ENCODE measurements at places on chromosomes 6 and 20.

GRCh38 chr20:41635158-41635557 is 17.0 kb upstream of the CHD6 start:
- DNase-seq, result no peak

- peak; percentile 91 for DNase-seq
These were observed 129.4 kb downstream of the BCAS1 start for GRCh38 chr20:53940907-53941545.

DNA sequence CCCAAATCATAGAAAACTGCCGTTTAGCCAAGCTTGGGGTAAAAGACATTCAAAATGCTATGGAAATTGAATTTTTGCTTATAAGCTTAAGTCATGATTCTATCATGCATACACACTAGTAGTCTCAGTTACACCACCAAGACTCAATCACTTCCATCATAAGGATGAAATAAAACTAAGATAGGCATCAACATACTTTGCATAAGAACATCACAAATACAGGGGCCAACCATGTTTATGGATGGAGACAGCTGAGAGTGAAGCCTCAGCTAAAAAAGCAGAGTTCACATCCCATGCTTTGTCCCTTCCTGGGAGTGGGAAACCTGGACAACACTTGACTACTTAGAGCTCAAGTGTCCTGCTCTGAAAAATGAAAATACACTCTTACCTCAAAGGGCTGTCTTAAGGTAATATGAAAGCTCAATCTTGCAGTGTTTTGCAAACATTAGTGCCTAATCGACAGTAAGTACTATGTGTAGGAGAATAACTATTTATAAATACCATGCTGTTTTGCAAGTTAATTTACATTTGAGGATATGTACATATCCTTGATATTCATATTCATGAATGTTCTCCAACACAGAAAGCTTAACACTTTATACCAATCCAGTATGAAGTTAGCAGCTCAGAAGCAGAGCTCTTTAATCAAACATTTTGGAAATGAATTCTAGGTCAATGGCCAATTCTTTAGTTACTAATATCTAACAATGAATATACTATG is 32.0 kb upstream of the SMIM28 start:
- no peak for DNase-seq

GRCh38 chr20:4084096-4084495 is 68.7 kb upstream of the RNF24 start:
- no peak for DNase-seq

DNA sequence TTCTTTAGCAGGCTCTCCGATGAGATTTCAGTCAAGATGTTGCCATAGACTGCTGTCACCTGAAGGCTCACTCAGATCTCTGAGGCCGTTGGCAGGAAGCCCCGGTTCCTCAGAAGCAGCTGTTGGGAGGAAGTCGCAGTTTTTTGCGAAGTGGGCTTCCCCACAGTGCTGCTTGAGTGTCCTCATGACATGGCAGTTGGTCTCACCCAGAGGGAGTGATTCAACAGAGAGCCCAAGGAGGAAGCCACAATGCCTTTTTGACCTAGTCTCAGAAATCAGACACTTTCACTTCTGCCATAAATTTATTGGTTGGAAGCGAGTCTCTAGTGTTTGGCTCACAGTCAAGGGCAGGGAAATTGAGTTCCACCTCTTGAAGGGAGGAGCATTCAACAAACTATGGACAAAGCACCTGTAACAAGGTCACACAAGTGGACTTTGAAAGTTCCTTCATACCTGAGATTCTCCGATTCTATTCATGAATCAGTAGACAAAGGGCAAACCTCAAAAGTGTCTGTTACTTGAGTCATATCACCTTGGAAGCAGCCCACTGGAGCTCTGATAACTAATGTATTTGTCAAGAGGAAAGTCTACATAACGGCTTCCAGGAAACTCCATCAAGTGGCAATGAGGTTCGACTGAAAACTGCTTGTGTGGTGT is 208.3 kb downstream of the TASP1 start:
- no peak for DNase-seq

- no peak for DNase-seq
These were observed 327.3 kb downstream of the QKI start for GRCh38 chr6:163741743-163742363.

- peak; percentile 28 for DNase-seq
These were observed 6.7 kb downstream of the TCEA2 start for GRCh38 chr20:64069614-64070243.

DNA sequence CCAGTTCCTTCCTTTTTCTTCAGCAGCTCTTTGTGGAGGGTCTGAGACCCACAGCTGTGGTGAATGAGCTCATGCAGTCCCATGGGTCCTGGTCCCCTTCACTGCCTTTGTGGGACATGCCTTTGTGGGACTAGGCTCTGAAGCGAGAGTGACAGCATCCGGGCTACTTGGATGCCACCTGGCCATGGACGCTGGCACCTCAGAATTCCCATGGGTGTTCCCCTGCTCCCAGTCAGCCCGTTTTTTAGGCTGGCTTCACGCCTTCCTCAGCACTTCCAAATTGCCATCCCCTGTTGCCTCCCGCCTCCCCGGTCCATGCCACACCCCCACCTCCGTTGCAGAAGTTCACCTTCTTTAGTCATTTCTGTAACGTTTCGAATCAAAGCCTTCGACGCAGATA is 45.1 kb downstream of the RAMACL start:
- DNase-seq, result no peak

DNA sequence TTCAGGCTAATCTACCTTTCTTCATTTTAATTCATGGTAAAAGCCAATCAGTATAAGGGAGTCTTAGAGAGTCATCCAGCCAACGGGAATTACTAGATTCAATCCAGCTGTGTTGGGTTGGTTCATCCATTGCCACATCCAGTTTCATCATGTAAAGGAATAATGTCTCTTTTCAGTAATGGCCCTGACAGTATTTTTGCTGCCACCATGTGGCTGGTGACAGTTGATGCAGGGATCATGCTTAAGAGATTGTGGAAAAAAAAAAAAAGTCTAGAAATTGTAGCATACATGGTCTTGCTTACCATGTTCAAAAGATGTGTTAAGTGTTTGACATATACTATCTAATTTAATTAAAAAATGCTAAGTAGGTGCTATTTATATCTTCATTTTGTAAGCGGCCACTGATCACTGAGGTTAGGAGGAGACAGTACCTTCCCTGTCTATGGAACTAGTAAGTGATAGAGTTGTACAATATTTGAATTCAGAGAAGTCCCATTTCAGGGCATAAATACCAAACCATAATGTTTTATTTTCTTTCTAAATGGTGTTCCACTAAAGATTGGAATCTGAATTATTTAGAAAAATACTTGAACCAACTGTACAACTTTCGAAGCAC is 135.9 kb downstream of the KHDRBS2 start:
- peak; percentile 43 for DNase-seq

- DNase-seq, result no peak
These were observed 8.4 kb downstream of the CD40 start for GRCh38 chr20:46126440-46127056.

GRCh38 chr6:53089948-53090347 is 24.7 kb downstream of the FBXO9 start:
- DNase-seq, result no peak

GRCh38 chr6:121764493-121764892 is 329.0 kb downstream of the GJA1 start:
- DNase-seq, result no peak

GRCh38 chr20:38882600-38882999 is 43.6 kb upstream of the FAM83D start:
- no peak for DNase-seq

DNA sequence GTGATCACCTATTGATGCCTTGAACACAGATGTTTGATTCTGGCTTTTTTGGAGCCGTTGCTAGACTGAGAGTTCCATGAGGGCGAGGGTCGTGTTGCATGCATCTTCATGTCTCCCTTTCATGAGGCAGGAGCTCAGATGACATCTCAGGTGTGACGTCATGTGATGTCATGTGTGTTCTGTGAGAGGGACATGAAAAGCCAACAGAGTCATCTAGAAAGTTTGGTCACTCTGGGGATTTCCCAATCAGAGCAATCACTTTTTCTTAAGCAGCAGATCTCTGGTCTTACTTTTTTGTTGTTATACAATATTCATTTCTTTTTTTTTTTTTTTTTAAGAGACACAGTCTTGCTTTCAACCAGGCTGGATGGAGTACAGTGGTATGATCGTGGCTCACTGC is 411.8 kb downstream of the PREX1 start:
- no peak for DNase-seq

DNA sequence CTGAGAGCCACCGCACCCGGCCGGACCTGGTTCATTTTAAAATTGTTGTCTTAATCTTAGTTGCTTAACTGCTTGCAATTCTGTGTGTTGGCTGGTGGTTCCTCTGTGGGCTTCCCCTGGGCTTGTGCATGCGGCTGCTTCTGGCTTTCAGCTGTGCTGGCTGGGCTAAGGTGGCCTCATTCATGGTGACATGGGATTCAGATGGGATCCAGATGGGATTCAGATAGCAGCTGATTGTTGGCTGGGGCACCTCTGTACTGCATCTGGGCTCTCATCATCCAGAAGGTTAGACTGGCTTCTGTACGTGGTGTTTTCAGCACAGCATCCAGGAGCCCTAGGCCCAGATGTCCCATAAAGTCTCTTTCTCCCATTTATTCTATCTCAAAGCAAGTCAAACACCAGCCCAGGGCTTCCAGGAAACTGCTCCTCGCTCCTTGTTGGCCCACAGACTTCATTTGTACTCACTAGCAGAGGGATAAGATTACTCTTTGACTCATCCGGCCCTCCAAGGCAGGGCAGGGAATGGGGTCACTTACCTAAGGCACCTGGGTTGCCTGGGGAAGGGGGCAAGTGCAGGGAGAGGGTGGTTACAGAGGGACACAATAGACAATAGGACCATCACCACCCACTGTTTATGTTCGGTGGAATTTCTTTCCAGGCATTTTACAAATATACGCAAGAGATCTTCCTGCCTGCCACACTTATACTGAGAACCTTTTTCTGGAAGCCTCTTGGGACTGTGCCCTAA is 10.2 kb upstream of the PEDS1 start:
- no peak for DNase-seq

DNA sequence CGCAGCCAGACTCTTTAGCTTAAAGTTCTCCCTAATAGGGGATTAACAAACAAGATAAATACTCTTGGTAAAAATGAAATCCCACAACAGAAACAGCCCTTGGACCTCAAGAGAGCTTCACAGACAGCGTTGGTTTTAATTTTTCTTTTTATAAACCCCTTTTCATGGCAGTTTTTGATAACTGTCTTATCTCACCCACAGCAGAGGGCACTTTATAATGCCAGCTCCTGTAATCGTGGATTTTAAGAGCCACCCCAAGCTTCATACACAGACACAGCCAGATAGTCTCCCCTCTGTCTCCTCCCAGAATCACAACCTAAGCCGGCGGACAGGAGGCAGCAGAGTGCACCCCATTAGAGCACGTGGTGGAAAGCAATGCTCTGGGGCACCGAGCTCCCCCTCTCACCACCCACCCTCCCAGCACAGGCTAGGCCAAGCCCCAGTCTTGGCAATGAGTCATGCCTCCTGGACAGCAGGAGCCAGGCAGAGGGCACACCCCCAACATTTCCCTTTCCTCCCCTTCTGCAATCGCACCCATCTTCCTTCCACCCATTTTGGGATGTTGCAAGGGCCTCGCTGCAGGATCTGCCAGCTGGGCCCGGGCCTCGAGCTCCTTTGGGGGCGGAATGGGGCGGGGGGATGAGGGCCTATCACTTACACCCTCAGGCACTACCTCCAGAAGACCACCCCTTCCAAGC is 2.4 kb downstream of the JAG1 start:
- DNase-seq, result peak; percentile 96

DNA sequence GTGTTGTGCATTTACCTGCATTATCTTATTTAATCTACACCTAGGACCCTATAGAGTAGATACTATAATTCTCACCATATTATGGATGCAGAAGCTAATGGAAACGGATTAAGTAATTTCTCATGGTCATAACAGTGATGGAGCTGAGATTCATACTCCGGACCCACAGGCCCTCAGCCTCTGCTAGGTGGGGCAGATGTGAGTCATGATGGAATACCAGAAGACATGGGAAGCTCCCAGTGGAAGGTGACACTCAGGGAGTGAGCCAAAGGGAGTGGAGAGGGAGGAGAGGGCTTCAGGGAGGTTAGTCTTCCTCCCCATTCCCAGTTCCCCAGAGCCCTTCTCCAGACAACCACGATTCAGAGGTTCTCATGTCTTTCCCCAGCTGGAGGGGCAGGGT is 65.2 kb upstream of the GPR6 start:
- no peak for DNase-seq

DNA sequence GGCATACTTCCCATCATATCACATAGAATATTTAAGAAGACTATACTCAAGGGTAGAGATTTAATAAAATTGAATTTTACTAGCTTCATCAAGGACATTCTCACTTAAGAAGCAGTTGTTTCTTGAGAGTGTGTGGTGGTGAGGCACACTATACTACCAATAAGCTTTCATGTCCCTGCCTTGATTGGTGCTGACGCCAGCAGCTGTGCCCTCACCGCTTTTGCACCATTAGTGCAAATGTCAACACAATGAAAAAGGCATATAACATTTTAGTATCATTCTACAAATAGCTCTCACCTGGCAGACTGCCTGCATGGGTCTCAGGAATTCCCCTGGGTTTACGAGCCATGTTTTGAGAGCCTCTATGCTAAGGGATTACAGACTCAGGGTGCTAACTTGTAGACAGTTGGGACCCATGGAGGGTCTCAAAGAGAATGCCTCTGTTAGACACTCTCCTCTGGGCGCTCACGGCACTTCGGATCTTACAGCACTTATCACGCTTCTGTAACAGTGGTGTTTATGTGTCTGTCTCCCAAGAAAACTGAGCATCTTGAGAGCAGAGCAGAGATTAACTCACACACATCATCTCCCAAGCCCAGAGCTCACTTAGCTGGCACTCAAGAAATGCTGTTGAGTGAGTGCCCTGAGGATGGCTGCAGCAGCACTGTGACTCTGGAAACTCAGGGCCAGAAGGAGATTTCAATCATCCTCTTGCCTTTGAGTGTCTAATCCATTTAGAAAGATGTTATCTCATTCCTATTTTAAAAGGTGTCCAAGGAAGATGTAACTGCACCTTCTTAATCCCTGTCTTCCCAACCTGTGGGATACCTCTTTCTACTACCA is 143.3 kb upstream of the GPR6 start:
- no peak for DNase-seq

DNA sequence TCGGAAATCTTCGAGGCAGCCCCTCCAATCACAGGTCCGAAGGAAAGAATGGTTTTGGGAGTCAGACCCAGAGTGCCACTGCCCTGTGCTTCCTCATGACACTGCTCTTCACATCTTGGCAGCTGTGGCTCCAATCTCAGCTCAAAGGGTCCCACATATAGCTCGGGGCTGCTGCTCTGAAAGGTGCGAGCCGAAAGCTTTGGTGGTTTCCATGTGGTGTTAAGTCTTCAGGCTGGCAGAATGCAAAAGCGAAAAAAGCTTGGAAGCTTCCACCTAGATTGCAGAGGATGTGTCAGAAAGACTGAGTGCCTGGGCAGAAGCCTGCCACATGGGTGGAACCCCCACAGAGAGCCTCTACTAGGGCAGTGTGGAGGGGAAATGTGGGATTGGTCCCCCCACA is 314.3 kb upstream of the CHD6 start:
- no peak for DNase-seq

GRCh38 chr6:3753228-3753835 is 1.8 kb upstream of the PXDC1 start:
- no peak for DNase-seq

DNA sequence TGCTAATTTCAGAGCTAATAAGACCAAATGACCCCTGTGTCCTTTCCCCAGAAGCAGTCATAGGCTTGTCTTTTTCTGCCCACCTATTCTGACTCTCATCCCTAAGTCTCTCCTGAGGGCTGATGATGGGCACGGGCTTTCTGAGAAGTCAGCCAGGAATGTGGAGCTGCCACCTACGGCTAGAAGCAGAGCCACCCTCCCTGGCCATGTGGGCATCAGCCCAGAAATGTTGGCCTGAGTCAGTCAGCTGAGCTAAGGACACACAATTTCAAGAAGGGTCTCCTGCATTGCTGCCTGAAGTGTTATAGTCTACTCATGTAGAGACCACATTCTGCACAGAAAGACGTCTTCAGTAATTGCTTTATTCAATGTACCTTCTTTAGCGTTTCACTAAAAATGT is 17.1 kb downstream of the MYLIP start:
- DNase-seq, result no peak
